ENCODE measurements at places on chromosomes 4 and X.

DNA sequence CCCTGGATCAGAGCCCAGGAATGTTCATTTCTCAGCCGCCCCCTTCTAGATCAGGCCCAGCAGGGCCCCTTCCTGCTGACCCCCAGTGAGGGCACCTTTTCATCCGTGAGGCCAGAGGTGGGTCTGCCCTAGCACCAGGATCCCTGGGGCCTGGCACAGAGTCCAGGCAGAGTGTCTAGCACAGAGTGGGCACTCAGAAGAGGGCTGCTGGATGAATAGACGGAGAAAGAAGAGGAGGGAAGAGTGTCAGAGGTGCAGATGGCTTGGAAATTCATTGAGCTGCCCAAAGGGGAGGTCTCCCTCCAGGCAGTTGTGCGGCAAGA is 106.5 kb downstream of the CPZ start:
- DNase-seq = no peak

- DNase-seq = no peak
Measured at GRCh38 chr4:858831-859451, 33.0 kb upstream of the CPLX1 start.

DNA sequence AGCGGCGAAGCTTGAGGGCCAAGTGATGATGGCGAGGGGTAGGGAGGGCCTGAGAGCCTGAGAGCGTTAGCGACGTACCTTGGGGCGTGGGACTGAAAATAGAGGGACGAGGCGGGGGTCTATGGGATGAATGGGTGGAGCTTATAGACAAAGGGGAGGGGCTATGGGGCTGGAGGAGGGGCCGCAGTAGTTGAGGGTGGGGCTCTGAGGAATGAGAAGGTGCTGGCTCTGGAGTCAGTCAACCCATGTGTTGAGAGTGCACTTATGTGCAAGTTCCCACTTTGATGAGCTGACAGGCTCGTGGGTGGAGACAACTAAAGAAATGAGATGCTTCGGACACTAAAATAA is 488 bp downstream of the TBC1D25 start:
- DNase-seq = no peak

DNA sequence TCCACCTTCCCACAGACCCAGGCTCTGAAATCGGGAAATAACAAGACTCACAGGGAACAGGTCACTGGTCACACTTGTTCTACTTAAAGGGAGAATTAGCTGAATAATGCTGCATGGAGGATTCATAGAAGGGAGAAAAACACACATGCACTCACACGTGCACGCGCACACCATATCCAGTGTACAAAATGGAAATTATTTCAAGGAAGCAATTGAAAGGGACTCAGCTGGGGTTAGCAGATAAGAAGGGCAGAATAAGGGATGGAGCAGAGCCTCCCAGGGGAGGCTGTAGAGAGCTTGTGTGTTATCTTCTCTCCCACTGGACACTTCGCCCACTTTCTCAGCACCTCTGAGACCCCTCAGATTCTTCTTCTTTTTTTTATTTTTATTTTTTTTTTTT is 10.3 kb downstream of the GABRQ start:
- DNase-seq = no peak

- no peak for DNase-seq
Measured at GRCh38 chr4:128566693-128567092, 242.8 kb upstream of the JADE1 start.

- DNase-seq = no peak
Measured at GRCh38 chr4:105714071-105714521, 5.5 kb downstream of the GSTCD start.

GRCh38 chrX:46130247-46130646 is 415.0 kb downstream of the ZNF674 start:
- no peak for DNase-seq

DNA sequence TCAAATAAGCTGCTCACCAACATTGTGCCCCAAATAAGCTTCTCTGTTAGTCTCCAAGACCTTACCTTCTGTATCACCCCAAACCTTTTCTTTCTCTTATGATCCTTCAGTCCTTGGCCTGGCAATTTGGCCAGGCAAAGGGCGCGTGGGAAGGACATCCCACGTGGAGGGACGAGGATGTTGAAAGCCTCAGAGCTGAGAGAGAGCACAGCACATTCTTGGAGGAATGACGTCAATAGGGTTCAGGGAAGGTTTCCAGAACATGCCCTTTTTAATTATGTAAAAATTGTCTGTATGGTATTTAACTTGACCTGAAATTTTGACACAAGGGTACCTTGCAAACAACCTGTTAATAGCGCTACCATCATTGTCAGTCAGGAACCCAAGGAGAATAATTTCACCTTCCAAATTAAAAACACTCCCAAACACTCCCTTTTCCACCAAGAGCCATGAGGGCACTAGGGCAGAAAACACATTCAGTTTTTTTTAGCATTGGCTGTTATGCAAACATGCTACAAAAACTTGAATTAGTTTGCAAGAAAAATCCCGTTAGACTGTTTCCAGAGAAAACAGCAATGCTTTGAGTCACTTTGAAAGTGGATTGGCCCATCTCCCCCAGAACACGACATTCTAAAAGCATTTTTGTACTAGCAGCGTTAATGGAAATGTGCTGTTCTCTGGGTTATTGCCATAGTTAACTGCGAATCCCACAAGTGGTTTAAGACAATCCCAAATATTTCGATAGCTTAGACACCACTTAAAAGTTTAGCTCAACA is 183.2 kb upstream of the PUDP start:
- DNase-seq = no peak

DNA sequence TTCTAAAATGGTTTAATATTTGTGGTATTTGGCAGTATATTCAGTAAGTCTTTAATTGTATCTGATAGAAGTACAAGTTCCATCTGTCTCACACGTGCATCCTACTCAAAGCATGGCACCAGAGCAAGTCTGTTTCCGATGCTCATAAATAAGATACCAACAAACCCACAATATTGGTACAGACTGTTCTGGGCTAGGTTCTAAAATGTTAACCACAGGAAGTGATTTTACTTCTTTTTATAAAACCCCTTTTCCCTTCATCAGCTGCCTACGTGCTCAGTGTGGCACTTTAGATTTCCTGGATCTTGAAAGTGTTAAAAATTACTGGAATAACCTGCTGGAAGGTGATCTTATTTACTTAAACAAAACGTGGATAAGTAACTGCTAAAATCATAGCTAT is 165.1 kb downstream of the CFAP299 start:
- DNase-seq = no peak

- DNase-seq = no peak
Measured at GRCh38 chr4:8192748-8193738, 6.0 kb upstream of the SH3TC1 start.

DNA sequence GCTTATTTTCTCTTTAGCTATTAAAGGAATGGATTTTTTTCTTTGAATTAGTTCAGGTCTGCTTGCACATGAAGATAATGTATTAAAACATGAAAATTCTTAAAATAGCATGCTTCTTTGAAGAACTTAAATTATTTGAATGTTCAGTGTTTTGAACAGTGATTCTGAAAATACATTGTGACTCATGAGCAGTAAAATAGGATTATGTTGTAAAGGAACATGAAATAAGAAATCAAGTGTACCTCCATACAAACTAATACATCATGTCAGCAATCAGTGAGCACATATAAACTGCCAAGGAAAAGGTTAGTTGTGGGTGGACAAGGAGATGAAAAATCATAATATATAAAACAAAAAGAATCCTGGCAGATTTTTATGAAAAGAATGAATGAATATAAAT is 66.1 kb downstream of the SNX25 start:
- DNase-seq = no peak

DNA sequence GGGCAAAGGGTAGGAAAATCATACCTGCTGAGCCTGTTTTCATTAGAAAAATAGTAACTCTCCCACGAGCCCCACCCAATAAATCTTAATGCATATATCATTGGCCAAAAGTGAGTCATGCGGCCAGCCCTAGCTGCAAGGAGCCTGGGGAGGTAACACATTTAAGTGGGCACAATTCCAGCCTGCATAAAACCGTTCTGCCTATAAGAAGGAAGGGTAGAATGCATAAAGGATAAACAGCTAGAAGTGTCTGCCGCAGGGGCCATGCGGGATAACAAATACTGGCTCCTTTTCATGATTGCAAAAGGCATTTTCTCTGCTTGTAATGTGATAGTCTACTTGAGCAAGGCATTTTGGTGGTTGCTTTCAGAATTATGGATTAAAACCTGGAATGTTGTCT is 37.1 kb downstream of the EFHC2 start:
- DNase-seq = no peak

DNA sequence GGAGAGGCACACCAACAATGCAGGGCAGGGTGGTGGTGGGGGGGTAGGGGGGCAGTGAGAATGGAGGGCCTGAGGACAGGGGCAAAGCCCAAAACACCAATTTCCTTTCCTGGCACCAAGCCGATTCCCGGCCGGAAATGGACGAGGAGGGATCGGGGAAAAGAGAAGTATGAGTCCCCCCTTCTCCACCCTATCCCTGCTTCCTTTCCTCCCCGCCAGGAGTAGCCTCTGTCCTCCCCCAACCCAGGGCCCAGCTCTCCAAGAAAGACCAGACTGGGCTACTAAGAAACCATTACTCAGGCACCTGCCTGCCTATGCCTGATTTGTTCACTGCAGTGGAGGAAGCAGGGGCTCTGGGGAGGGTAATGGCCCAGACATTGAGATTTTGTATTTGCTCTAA is 402 bp downstream of the CCDC120 start:
- no peak for DNase-seq

- no peak for DNase-seq
Measured at GRCh38 chr4:108247387-108248049, 78.8 kb upstream of the LEF1 start.

DNA sequence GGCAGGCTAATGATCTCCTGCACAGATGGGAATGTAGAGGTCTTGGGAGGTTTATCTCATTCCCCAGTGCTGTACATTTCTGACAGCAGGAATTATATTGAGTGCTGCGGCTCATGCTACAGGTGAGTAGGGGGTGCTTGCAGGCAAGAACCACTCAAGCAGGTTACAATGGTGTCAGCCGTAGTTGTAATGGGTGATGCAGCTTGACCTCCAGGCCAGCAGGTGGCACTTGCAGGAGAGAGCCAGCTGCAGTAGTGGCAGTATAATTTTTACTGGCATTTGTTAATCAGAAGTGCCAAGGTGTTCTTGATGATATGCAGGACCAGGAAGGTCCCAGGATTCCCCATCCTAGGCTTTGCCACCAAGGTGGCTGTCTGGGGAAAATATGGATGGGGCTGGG is 759.6 kb upstream of the NDST4 start:
- DNase-seq = no peak

DNA sequence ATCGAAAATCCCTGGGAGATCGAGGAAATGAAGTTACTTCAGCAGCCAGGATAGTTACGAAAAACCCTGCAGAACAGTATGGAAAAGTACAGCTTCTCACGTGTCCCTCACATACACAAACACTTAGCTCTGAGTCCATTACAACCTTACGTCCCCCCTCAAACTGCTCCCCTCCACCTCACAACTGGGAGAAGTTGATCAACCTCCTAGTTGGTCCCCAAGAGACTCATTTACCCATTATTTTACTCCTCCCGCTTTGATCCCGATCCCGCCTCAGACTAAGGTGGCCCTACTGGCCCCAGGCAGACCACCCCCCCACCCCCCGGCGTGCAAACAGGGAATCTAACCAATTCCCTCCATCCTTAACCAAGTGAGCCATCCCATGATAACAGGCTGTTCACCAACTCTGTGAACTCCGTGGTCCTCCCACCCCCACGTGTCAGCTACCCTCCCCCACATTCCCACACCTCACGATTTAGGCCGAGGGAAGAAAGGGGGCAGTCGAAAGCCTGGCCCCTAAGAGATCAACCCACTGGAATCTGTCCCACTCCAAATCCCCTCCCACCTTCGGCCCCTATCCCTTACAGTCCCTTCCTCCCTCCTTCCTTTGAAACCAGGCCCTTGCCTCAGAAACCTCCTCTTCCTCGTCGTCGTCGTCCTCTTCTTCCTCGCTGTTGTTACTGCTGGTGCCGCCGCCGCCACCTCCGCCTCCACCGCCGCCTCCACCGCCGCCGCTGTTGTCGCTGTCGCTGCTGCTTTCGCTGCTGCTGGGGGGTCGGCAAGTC is 755 bp downstream of the ANKRD17 start:
- DNase-seq = peak; percentile 1

GRCh38 chr4:106691749-106692148 is 323.2 kb upstream of the GIMD1 start:
- no peak for DNase-seq

DNA sequence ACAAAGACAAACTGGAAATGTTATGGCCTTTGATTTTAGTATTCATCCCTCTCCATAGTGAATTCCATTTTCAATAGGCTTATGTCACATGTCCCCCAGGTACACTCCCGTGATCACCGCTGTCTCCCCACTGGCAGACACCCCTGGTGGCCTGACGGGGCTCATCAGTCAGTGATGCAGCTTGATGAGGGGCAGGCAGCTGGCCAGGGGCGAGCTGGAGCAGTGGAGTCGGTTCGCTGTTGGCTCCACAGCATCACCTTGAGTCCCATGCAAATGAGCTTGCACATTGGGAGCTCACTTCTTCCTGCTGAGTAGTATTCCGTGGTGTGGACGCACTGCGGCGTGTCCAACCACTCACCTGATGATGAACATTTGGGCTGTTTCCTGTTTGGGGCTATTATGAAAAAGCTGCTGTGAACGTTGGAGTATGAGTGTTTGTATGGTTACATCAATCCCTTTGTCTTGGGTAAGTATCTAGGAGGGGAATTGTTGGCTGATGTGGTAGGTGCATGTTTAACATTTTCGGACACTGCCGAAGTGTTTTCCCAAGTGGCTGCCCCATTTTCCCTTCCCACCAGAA is 5.2 kb downstream of the TREX2 start:
- no peak for DNase-seq

DNA sequence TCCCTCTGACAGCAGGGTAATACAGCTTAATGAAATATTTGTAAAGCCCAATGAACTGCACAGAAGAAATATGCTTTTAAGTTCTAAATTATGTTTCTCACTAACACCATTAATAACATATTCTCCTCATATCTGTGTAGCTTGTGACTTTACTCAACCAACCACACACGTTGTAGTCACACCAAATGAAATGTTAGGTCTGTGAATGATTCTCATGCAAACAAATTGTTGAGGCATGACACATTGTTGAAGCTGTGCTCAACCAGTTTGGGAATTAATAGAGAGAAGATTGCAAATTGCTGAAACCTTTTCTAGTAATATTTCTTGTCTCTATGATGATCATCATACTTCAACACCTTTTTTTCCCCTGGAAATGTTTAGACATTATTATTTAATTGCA is 645.9 kb downstream of the PCDH7 start:
- no peak for DNase-seq

DNA sequence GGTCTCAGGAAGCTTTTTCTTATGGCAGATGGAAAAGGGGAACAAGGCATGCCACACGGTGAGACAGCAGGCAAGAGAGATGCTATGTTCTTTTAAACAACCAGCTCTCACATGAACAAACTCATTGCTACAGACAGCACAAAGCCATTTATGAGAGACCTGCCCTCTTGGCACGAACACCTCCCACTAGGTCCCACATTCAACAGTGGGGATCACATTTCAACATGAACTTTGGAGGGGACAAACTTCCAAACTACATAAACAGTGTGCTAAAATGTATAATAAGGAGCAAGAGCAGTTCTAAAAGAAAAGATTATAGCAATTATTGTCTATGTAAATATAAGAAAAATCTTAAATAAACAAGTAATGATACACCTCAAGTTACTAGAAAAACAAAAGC is 391.8 kb upstream of the CPXCR1 start:
- DNase-seq = no peak

GRCh38 chr4:8779490-8779932 is 92.1 kb downstream of the HMX1 start:
- no peak for DNase-seq

Measured in stimulated activated CD8-positive, alpha-beta memory T cell treated with anti-CD3 and anti-CD28 coated beads, Interleukin-4, amount 100 ng/mL, for 24 hours (primary cell).